ENCODE measurements at places on chromosomes 11 and 22.

DNA sequence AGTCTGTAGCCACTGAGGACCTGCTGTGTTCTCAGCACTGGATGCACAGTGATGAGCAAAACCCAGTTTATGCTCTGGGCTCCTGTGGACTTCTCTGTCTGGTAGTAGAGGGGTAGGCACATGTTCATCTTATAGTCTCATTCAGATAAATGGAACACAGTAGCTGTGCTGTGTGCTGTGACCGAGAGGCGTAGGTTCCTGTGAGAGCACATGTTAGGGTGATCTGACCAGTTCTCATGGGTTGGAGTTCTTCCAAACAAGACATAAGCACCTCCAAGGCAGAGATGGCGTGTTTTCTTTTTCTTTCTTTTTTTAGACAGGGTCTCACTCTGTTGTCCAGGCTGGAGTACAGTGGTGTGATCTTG is 154.8 kb upstream of the RASSF10 start:
- DNase-seq, result no peak

GRCh38 chr11:46489656-46490560 is 98.3 kb upstream of the CHRM4 start:
- peak; percentile 12 for DNase-seq

- DNase-seq, result no peak
Observed at GRCh38 chr11:108562746-108563581, 30.6 kb downstream of the EXPH5 start.

GRCh38 chr11:66739983-66740382 is 11.0 kb upstream of the SPTBN2 start:
- no peak for DNase-seq
